ENCODE measurements at places on chromosomes 7 and 10.

- no peaks in the 10 kb centered on the region for H3K27me3 ChIP-seq
- no peaks in the 10 kb centered on the region for H3K36me3 ChIP-seq
- H3K4me1 ChIP-seq: no peaks in the 10 kb centered on the region
Measured at GRCh38 chr10:24415455-24416125, 206.7 kb downstream of the KIAA1217 start.

DNA sequence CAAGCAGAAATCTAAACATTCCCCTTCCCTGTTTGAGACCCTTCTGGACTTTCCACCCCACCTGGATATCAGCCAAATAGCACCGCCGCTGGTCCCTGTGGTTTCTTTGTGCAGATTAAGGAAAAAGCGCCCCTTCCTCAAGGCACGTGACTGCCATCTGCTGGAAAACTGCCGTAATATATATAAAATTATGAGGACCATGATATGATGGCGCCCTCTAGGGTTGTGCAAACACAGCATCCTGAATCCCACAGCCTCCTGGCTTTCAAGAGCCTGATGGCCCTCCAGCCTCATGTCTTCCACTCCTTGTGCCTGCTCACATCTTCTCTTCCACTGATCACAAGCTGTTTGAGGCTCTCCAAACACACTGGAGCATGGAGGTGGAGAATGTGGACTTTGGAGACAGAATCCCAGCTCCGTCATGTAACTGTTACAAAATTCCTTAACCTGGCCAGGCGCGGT lies 121.3 kb downstream of the MYL10 start:
- peak; percentile 80 for DNase-seq
- peak overlapping the region; percentile 9 for H3K4me3 ChIP-seq
- no peak overlapping the region for H3K27ac ChIP-seq
- H3K27me3 ChIP-seq: no peaks in the 10 kb centered on the region

GRCh38 chr7:14389181-14389591 lies 399.7 kb upstream of the ETV1 start:
- no peak for DNase-seq
- H3K4me1 ChIP-seq: no peaks in the 10 kb centered on the region
- H3K4me3 ChIP-seq: no peak overlapping the region

DNA sequence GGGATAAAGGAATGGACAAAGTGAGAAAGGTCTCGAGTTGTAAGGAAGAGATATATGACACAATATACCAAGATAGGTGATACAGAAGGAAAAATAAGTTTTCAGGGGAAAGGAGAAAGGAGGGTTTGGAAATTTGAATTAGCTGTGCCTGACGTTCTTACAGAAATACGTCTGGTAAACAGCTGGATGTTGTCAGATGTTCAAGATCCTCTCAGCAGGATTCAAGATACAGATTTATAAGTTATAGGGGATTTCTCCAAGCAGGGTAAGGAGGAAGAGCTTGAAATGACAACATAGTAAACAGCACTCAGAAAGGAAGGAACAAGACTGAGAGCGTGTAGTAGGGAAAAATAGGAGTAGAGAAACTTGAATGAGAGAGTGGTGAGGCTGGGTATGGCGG lies 1184.1 kb downstream of the TYW1 start:
- H3K4me1 ChIP-seq: no peaks in the 10 kb centered on the region
- no peaks in the 10 kb centered on the region for H3K27me3 ChIP-seq
- H3K27ac ChIP-seq: no peak overlapping the region
- no peaks in the 10 kb centered on the region for H3K36me3 ChIP-seq
- no peak overlapping the region for H3K4me3 ChIP-seq
- DNase-seq: no peak

GRCh38 chr7:70183278-70183677 lies 585.0 kb downstream of the AUTS2 start:
- no peak overlapping the region for H3K27ac ChIP-seq
- H3K36me3 ChIP-seq: peaks cover 5% of the 10 kb centered on the region
- peaks cover 7% of the 10 kb centered on the region for H3K4me1 ChIP-seq
- H3K4me3 ChIP-seq: no peak overlapping the region

- H3K27me3 ChIP-seq: no peaks in the 10 kb centered on the region
- DNase-seq: no peak
- no peaks in the 10 kb centered on the region for H3K36me3 ChIP-seq
- no peak overlapping the region for H3K4me3 ChIP-seq
- H3K27ac ChIP-seq: no peak overlapping the region
Measured at GRCh38 chr7:41578700-41579099, 124.2 kb downstream of the INHBA start.

DNA sequence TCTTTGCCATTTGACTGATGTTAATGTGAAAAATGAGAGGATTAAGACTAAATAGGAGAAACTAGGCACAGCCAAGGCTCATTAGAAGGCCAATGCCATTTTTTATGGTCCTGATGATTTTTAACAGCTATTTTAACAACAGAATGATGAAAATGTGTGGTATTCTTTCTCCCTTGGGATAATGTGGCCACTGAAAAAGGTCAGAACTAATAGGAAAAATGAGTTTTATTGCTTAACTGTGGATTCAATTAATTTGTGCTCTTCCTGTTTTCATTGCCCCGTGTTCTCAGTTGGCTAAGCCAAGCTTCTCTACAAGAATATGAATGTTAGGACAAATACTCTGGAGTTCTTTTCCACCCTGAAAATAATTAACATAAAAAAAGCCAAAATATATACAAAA lies 56.6 kb downstream of the BMPER start:
- no peaks in the 10 kb centered on the region for H3K27me3 ChIP-seq
- H3K36me3 ChIP-seq: no peaks in the 10 kb centered on the region
- DNase-seq: no peak
- no peak overlapping the region for H3K27ac ChIP-seq

GRCh38 chr10:76149182-76149581 lies 717.8 kb downstream of the LRMDA start:
- peaks cover 8% of the 10 kb centered on the region for H3K4me1 ChIP-seq
- H3K4me3 ChIP-seq: no peak overlapping the region

GRCh38 chr7:141484907-141485306 lies 66.3 kb upstream of the AGK start:
- H3K27ac ChIP-seq: no peak overlapping the region
- DNase-seq: no peak
- H3K36me3 ChIP-seq: no peaks in the 10 kb centered on the region
- peaks cover 1% of the 10 kb centered on the region for H3K4me1 ChIP-seq

DNA sequence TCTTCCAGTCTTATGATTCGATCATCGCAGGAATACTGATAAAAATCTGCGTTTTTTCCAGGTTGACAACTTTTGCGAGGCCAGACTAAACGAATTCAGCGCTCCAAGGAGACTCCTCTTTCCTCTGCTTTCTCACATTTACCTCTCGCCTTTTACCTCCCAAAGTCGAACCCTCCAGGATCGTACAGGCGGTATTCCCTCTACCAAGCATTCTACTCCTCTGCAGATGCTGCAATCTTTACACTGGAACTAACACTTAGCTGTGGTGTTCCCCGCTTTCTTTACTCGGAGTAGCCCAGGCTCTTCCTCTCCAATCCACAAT lies 449 bp downstream of the NUDT5 start:
- peaks cover 7% of the 10 kb centered on the region for H3K36me3 ChIP-seq
- no peaks in the 10 kb centered on the region for H3K27me3 ChIP-seq
- H3K4me3 ChIP-seq: peak overlapping the region; percentile 89
- DNase-seq: no peak
- H3K4me1 ChIP-seq: no peaks in the 10 kb centered on the region
- peak overlapping the region; percentile 49 for H3K27ac ChIP-seq

DNA sequence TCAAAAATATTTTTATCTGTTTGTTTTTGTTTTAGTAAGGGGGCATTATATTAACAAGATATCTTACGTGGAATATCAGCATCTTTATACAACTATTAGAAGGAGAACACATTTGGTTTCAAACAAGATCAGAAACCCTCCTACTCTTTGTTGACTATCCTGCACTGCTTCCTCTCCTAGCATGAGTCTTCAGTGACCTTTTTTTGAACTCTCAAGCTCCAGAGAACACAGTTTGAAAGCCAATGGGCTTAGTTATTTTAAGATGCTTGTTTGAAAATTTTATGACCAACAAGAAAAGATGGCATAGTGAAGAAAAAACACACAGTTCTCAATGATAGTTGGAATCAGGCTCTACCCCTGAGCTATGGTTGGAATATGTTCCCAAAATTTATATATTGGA lies 37.2 kb upstream of the RTKN2 start:
- H3K27ac ChIP-seq: no peak overlapping the region
- no peaks in the 10 kb centered on the region for H3K4me1 ChIP-seq
- no peaks in the 10 kb centered on the region for H3K27me3 ChIP-seq
- no peak overlapping the region for H3K4me3 ChIP-seq
- H3K36me3 ChIP-seq: no peaks in the 10 kb centered on the region

GRCh38 chr10:4839353-4839752 lies 13.3 kb downstream of the AKR1E2 start:
- DNase-seq: no peak
- H3K27ac ChIP-seq: no peak overlapping the region
- H3K4me1 ChIP-seq: no peaks in the 10 kb centered on the region
- H3K36me3 ChIP-seq: peaks cover 17% of the 10 kb centered on the region
- H3K4me3 ChIP-seq: no peak overlapping the region

GRCh38 chr7:131235489-131236317 lies 92.0 kb upstream of the MKLN1 start:
- no peak overlapping the region for H3K27ac ChIP-seq
- DNase-seq: no peak
- H3K4me3 ChIP-seq: no peak overlapping the region
- H3K4me1 ChIP-seq: peaks cover 3% of the 10 kb centered on the region
- no peaks in the 10 kb centered on the region for H3K27me3 ChIP-seq

DNA sequence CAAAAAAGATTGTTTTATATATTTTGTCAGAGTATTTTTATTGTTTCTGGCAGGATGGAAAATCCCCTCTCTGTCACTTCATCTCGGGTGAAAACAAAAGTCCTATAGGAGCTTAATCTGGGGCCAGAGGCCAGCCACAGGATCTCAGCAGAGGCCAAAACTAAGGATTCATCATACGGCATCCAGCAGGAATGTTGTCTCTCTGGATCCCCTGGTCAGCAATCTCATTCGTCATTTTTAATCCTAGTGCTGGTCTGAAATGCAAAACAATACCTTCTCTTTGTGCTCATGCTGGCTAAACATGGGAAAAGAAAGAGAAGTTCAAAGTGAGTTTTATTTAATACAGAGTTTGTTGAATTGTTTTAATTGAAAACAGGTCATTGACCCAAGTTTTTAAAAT lies 482.5 kb upstream of the AUTS2 start:
- H3K36me3 ChIP-seq: no peaks in the 10 kb centered on the region
- no peak overlapping the region for H3K4me3 ChIP-seq
- H3K4me1 ChIP-seq: no peaks in the 10 kb centered on the region
- no peaks in the 10 kb centered on the region for H3K27me3 ChIP-seq
- no peak for DNase-seq
- H3K27ac ChIP-seq: no peak overlapping the region

GRCh38 chr10:51832652-51833383 lies 133.4 kb upstream of the CSTF2T start:
- DNase-seq: no peak
- no peaks in the 10 kb centered on the region for H3K36me3 ChIP-seq
- H3K27ac ChIP-seq: no peak overlapping the region
- H3K4me3 ChIP-seq: no peak overlapping the region

DNA sequence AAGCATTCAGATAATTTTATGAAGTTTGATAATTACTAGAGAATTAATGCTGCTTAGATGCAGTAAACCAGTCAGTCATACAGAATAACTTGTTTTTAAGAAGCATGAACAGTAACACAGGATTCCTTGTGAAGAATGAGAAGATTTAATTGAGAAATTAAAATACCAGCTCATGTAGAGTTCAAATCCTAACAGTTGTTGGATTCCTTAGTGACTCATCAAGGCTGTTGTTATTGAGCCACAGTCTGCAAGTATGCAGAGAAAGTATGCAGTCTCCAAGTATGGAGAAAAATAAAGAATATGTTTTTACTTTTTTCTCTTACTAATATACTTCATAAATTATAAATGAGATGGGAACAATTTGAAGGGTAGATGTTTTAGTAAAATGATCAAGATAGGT lies 30.2 kb upstream of the CYP26C1 start:
- H3K27ac ChIP-seq: no peak overlapping the region
- H3K4me1 ChIP-seq: no peaks in the 10 kb centered on the region
- DNase-seq: no peak

DNA sequence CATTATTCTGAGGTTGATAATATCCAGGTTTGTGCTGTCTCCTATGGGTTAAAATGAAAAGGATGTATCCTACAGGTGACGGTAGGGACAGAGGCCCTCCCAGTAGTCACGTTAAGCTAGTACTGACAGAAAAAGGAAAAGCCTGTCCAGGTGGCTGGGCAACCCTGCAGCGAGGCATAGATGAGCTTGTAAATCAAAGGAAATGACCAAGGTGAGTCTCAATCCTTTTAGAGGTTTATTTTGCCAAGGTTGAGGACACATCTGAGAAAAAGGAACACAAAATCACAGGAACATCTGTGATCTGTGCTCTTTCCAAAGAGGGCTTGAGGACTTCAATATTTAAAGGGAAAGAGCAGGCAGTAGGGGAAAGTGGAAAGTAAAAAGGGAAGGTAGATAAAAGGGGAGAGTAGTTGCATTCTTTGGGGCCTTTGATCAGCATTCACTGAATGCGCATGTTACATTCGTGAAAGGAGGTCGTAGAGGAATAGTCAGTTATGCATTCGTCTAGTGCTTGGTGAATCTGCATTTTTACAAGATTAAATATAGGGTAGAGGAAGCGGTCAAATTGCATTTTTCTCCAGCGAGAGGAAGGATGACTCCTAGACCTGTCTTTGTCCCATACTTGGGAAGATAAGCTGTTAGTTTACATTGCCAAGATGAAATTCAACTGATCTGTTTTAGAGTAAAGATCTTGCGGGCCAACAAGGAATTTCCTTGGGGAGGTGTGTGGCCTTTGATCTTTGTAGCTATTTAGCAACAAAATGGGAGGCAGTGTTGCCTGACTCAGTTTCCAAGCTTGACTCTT lies 884 bp upstream of the GSTO1 start:
- no peaks in the 10 kb centered on the region for H3K27me3 ChIP-seq
- DNase-seq: peak; percentile 50
- H3K36me3 ChIP-seq: peaks cover 11% of the 10 kb centered on the region
- peaks cover 11% of the 10 kb centered on the region for H3K4me1 ChIP-seq

GRCh38 chr7:50307368-50308032 lies 3.0 kb downstream of the IKZF1 start:
- peaks cover 18% of the 10 kb centered on the region for H3K27me3 ChIP-seq
- H3K36me3 ChIP-seq: no peaks in the 10 kb centered on the region
- no peak overlapping the region for H3K4me3 ChIP-seq
- H3K27ac ChIP-seq: no peak overlapping the region

DNA sequence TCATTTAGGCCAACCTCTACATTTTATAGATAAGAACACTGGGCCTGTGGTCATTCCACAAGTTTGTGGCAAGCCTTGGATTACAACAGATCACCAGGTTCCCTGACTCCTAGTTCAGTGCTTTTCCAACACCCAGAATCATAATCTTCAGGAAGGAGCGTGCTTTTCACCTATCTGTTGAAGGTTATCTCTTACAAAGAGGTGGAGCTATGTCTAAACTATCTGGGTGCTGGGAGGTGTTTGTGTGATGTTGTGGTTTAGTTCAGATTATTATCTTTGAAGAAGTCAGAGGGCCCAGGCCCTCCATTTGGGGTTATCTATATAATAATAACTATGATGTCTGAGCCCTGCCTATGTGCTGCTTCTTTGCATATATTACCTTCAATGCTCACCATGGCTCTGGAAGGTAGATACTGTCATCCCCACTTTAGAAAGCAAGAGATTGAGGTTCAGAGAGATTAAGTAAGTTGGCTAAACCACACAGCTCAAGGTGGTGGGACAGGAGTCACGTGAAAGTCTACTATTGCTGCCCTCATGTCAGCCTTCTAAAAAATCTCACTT lies 24.0 kb downstream of the IL2RA start:
- H3K4me3 ChIP-seq: no peak overlapping the region
- no peaks in the 10 kb centered on the region for H3K27me3 ChIP-seq
- H3K36me3 ChIP-seq: no peaks in the 10 kb centered on the region
- H3K27ac ChIP-seq: no peak overlapping the region

All from H9 (cell line).